ENCODE measurements at places on chromosomes 2 and 18.

- DNase-seq: no peak
Measured at GRCh38 chr2:120347396-120348060, 1.6 kb downstream of the INHBB start.

DNA sequence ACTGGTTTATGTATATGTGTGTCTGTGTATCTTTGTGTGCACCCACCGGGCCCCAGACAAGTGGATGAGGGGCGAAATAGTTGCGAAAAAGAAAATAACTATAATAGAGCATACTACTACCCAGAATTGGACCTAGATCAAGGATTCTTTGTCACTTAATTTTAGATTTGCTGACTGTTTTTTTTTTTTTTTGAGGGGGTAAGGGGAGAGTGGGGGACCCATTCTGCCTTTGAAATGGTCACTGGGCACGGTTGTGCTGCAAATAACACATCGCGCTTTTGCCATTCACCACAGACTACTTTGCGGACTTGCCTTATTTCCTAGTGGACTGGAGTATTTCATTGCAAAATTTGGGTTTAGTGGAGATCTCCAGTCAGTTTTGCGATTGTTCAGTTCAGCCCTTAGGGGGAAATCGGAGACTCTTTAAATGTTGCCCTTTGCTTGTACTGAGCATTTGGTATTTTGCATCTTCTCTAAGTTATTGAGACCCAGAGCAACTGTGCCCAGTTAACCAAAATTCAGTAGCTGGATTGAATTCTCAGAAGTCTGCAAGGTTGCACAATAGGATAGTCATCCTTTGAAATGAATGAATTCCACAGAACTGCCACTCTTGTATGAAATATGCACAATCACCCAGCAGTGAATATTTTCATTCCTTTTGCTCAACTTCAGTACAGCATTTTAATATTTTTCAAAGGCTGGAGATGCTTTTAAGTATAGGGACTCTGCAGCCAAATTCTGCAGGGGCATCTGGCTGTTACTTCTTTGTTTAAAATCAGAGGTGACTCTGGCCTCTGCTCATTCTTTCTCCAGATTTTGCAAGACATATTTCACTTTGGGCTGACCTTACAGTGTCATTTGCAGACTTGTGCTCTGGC, 2.9 kb downstream of the TRIB2 start:
- no peak for DNase-seq

DNA sequence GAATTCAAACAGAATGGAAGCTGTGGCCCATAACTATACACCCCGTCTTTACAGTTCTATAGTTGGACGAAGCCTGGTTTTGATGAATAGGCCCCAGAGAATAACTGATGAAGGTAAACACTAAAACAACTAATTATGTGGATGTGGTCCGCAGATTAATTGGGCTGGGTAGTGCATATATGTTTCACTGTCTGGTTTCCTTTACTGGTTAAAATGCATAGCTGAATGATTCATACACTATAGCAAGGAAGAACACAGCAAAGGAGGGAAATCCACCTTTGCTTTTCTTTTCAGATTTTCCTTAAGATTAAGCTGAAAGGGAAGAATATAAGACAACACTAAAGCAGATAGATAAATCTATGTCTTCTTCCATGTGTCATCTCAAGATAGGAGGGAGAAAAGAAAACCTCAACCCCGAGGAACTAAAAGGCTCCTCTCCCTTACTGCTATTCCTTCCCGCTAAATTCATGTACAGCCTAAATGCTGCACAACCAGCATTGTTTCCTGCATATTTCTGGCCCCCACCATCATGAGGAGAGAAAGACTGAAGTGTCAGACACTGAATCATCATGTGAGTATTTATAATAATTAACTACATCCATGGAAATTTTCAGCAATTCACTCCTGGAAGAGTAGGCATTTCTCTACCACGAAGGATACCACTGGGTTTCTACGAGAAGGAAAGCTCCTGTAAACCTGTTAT, 297.1 kb upstream of the CCDC68 start:
- no peak for DNase-seq

GRCh38 chr2:112182581-112183034, 44.4 kb downstream of the FBLN7 start:
- DNase-seq: no peak

- DNase-seq: no peak
Measured at GRCh38 chr2:10883801-10884478, 27.8 kb upstream of the KCNF1 start.

DNA sequence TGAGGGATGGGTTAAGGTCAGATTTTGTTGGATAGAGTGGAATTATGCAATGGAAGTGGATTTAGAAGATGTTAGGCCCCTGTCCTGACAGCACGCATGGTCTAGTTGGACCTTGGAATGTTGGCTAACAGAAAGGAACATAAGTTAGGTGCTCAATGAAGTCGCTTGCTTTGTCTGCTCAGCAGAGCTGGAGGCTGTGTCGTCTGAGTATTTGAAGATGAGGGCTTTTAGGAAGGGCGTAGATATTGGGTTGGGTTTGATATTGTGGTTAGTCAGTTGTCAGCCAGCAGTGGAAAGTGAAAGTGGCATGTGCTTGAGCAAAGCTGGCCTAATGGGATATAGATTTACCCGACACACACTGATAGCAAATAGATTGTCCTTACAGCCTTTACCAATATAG, 239.3 kb downstream of the PRKCE start:
- DNase-seq: peak; percentile 14

DNA sequence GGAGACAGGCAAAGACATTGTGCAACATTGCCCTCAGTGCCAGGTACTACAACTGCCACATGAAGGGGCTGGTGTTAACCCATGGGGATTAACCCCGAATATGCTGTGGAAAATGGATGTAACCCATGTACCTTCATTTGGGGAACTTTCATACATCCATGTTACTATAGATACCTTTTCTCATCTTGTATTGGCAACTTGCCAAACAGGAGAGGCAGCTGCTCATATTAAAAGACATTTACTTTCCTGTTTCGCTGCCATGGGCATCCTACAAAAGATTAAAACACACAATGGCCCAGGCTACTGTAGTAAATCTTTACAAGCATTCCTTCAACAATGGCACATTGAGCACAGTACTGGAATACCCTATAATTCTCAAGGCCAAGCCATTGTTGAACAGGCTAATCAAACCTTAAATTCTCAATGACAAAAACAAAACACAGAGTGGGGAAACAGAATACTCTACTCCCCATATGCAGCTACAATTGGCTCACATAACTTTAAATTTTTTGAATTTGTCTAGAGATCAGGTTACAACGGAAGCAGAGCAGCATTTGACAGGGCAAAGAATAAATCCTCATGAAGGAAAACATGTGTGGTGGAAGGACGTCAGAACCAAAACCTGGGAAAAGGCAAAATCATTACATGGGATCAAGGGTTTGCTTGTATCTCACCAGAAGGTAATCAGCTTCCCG, 1723.5 kb upstream of the LRRTM1 start:
- no peak for DNase-seq

- no peak for DNase-seq
Measured at GRCh38 chr2:239715606-239716005, 309.5 kb downstream of the NDUFA10 start.

DNA sequence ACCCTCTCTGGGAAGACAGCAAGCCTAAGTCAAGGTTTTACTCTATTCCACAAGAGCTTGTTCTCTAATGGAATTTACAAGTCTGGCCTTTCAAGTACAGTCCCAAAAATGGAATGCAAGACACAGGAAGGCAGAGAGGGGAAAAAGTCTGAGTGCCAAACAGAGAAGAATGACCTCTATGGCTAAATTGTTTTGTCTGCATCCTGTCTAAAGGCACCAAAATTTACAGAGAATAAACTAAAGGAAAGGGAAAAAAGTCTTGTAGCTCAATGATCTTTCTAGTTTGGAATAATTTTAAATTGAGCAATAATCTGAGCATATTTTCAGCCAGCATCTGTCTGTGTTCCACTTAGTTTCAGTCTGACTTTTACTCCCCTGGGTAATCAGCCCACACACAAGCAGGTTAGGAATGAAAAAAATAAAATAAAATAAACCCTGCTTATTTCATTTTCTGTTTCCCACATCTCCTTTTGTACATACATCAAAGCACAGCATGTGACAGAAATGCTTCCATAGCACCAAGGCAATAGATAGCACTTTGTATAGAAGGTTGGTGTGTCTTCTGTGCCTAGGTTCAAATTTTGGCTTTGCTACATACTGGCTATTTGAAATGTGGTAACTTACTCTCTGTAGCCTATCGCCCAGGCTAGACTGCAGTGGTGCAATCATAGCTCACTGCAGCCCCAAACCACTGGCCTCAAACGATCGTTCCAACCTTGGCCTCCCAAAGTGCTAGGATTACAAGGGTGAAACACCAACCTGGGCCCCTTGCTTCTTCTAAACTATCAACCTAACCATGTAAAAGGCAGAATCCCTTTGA, 105.1 kb downstream of the SLC8A1 start:
- no peak for DNase-seq

DNA sequence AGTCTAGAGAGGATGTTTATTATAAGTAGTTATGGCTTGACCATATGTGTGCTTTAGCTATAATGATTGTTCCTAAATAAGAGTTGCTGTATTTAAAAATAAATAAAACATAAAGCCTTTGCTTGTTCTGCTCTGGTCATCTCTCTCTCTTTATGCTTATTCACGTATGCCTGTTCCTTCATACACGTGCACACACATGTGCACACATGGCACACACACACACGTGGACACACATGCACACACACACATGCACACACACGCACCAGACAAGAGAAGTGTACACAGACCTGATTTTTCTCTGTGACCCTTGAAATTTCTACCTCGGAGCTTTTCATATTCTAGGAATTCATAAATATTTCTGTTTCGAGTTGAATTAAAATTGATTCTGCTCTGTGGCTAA, 658.2 kb upstream of the SALL3 start:
- no peak for DNase-seq

Measured in immature natural killer cell (primary cell).